ENCODE measurements at places on chromosomes 1 and 21.

- DNase-seq, result peak; percentile 58
These were observed 7.4 kb downstream of the GPR25 start for GRCh38 chr1:200880212-200880611.

- no peak for DNase-seq
These were observed 263.7 kb downstream of the OMA1 start for GRCh38 chr1:58282623-58283387.

GRCh38 chr1:205325334-205325884, 3.9 kb upstream of the NUAK2 start:
- peak; percentile 67 for DNase-seq

DNA sequence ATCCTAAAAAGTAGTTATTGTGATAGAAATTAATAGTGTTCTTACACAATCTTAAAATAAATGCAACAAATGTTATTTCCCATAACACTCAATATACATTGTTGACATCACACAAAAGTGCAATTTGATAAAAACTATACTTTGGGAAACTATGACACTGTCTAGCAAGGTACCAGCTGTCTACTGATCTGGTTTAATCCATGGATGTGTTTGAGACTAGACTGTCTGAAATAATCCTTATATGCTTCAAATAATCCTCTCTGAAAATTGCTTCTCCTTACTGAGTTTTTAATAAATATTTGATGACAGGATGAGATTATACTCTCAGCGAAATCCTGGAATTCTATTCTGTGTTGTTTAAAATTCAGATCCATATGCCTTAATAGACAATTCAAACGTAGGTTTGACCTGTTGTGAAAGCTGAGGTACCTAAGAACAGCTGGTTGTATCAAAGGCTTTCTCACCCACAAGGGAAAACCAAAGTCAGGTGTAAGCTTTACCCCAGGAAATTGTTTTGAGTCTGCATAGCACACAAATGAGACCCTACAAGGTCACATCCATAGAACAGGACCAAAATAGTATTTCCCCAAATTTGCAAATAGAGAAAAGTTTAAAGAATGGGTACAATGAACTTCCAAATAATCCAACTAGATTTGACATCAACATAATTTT, 8.8 kb upstream of the GFI1 start:
- no peak for DNase-seq

DNA sequence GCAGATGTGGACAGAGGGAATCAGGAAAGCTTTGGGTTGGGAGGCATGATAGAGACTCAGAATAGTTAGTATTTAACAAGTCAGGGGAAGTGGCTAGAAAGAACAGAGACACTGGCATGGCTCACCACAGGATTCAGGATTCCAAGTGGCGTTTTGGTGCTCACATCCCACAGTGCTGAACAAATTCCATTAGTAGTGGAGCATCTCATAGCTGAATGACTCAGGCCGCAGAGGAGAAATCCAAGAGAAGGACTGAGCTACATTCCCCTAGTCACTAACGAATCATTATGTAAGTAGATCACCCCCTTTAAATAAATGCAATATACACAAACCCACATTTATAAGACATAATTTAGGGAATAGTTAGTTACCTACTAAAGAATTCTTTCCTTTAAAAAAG, 5.0 kb upstream of the KCNJ9 start:
- no peak for DNase-seq

GRCh38 chr1:9544926-9545325, 5.7 kb downstream of the SLC25A33 start:
- DNase-seq, result no peak

DNA sequence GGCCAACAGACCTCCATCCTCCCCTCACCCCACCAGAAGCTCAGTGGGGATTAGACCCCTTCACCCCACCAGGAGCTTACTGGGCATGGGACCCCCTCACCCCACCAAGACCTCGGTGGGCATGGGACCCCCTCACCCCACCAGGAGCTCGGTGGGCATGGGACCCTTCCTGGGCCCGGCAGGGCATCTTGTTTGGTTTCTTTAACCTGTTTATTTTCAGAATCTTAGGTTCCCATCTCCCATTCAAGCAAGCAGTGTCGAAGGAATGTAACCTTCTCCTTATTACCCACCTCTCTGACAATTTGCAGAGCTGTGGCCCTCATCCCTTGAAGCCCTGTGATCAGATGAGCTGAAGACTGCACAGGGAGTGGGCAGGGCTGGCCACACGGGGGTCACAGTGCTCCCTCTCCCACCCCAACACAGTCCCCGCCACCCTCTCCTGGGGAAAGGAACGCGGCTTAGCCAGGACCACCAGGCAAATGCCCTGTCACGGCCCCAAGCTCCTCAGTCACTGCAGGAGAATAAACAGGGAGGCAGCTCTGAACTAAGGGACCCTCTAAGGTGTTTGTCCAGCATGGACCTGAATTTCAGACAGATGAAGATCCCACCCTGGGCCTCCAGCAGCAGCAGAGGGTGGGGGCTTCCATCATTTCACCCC, 330.0 kb downstream of the NPHP4 start:
- DNase-seq, result no peak

DNA sequence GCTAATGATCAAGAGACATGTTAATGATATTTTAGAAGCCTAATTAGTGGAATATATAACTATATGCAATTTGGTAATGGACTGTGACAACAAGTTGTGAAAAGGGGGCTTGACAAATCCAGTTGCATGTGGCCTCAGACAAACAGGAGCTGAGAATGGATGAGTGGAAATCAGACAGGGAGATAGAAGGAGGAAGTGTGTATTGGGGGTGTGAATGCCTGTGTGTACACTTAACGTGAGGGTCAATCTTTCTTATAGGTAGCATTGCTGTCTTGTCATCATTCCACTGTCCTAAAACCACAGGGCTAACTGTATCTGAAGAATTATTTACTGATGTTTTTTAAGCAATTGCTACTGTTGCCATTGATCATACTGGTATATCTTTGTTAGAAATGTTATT, 64.8 kb downstream of the PBX1 start:
- DNase-seq, result no peak
